Gastrocnemius medialis (tissue), 4 donors: ENCODE measurements at places on chromosomes 12 and 14.
A peak's percentile ranks its signal among the peaks of the same experiment; 100 is the strongest.

- no peak for DNase-seq
Observed at GRCh38 chr12:90940872-90941499, 14.0 kb downstream of the CCER1 start.

- DNase-seq: no peak
Observed at GRCh38 chr12:27396216-27396815, 50.2 kb upstream of the SMCO2 start.

- DNase-seq: no peak
Observed at GRCh38 chr12:32362892-32363291, 36.5 kb upstream of the FGD4 start.

DNA sequence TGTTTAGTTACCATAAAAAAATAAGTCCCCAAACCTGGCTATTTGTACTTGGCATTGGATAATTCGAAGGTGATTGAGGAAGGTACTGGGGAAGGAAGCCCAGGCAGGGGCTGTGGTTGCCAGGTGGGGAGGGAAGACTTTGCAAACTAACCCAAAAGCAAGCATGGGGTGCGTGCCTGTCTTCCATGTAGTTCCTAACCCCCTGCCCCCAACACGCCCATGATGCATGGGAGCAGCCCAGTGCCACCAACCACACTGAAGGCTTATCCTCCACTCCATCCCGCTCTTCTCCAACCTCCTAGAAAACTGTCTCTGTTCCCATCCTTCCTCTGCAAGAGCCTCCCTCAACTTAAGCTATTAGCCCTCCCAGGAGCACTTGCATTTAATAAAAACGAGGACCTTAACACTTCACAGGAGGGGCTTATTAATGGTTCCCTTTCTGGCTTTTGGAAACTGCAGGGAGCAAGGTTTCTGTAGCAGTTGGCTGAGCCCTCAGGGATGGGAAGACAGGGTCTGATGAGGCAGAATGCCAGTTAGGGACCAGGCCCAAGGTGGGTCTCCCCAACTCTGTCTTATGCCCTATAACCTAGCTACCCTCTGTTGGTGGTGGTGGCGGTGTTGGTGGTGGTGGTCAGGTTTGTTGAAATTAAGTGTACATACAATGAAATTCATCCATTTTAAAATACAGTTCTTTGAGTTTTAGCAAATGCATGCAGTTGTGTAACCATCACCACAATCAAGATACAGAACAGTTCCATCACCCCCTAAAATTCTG lies 96.0 kb downstream of the ZFP36L1 start:
- DNase-seq: no peak

DNA sequence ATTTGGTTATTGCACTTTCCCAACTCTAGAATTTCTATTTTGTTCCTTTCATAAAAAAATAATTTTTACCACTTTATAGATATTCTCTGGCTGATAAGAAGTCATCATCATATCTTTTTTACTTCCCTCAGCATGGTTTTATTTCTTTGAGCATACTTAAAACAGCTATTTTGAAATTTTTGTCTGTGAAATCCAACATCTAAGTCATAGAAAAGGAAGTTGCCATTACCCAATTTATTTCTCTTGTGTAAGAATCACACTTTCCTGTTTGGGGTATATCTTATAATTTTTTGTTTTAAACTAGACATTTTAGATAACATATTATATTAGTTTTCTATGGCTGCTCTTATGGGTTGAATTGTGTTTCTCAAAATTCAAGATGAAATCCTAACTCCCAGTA lies 400.2 kb upstream of the OR4E1 start:
- no peak for DNase-seq

DNA sequence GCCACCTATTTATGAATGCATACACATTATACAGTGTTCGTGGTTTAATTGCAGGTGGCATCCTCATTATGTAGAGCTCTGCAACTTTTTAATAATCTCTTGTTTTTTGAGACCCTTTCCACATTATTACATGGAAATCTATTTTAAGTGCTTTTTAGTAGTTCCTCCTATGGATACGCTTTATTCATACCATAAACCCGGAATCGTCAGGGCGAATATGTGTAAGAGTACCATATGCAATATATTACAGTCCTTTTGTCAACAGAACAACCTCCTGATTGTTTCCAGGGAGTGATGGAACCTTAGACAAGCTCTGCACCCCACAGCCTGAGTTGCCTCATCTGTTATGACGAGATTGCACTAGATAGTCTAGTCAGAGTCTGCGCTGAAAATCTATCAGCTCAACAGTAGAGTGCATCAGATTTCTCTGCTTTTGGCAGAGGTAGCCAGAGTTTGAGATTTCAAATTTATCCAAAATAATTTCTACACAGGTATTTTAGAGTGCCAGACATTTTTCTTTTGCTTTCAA lies 33.6 kb downstream of the EID3 start:
- no peak for DNase-seq

- no peak for DNase-seq
Observed at GRCh38 chr14:68976160-68977067, 2.7 kb downstream of the ACTN1 start.

DNA sequence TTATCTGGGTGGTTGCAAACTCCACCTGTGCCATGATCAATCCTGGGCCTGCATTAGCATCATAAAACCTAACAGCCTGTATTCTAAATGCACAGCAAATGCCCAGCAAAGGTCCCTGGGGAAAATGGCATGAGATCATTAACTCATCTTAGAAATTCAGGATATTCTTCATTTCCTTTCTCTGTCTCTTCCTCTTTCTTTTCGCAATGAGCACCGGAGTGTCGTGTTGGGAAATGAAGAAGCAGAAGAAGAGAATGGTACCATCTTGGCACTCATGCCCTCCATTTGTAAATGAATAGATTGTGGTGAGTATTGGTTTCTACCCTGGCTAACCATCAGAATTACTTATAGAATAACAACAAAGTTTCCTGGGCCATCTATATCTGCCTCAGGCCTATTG lies 193.6 kb downstream of the GALC start:
- DNase-seq: no peak

- DNase-seq: no peak
Observed at GRCh38 chr14:94312481-94313246, 10.5 kb downstream of the SERPINA6 start.

DNA sequence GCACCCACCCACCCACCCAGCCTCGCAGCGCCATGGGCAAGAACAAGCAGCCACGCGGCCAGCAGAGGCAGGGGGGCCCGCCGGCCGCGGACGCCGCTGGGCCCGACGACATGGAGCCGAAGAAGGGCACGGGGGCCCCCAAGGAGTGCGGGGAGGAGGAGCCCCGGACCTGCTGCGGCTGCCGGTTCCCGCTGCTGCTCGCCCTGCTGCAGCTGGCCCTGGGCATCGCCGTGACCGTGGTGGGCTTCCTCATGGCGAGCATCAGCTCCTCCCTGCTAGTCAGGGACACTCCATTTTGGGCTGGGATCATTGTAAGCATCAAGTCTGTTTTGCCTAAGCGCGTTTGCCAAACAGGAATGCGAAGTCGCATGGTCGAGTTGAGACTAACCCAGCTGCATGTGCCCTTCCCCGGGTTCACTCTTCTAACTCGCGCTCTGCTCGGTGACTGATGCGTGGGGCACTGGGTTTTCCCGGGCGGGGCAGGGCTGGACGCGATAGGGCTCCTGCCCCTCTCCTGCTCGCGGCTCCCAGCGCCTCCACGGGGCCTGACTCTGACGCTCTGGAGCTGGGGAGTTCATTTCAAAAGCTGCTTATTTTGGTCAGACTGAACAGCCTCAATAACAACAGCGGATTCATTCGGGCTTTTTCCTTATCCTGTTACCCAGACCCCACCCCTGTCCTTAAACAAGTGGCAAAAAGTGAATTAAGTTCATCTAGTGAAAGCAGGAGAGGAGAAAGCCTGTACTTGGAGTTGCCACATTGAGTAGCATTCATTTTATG lies 458 bp downstream of the SSPN start:
- DNase-seq: peak; percentile 69

DNA sequence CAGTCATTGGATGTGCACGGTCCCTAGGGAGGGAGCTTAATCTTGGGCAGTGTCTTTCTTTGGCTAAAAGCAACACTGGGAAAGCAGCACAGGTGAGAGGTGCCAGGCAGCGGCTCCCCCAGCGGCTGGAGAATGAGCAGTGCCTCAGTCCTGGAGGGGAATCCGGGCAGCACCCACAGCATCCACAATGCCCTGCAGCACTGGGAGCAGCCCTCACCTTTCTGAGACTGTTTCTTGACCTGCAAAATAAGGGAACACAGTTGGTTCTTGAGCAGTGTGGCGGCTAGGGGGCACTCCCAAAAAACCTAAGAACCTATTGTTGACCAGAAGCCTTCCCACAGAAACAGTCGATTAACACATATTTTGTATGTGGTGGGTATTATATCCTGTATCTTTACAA lies 75.8 kb downstream of the SINHCAF start:
- DNase-seq: no peak

GRCh38 chr14:102924632-102925588 lies 2.4 kb downstream of the AMN start:
- DNase-seq: no peak

DNA sequence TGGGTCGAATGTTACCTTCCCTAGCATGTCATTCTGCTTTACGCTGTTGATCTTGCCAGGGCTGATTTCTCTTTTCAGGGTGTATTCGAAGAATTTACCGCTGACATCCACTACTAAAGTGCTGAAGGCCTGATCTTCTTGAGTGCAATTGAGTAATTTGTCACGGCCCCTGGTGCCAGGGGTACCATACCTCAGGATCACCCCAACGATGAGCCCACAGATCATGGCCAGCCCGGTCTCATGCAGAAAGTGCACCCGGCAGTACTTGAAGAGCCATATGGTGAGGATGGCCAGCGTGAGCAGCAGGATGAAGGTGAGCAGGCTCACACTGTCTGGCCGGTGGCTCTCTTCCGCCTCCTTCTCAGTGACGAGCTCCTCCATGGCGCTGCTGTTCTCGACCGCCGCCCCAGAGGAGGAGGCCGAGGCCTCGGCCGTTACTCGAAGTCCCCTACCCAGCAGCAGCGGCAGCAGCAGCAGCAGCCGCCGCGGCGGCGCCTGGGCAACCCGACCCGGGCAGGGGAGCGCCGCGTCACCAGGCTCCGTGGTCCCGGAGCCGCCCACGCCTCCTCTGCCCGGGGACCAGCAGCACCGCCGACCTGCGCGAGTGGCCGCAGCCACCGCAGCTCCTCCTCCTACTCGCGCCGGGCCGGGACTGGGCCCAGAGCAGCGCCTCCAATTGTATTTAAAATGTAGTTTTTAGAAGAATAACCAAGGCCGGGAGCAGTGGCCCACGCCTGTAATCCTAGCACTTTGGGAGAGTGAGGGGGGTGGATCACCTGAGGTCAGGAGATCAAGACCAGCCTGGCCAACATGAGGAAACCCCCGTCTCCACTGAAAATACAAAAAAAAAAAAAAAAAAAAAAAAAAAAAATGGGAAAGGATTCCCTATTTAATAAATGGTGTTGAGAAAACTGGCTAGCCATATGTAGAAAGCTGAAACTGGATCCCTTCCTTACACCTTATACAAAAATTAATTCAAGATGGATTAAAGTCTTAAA lies 58.5 kb upstream of the TMPO start:
- no peak for DNase-seq

GRCh38 chr14:33657476-33657875 lies 293.4 kb downstream of the EGLN3 start:
- DNase-seq: no peak

DNA sequence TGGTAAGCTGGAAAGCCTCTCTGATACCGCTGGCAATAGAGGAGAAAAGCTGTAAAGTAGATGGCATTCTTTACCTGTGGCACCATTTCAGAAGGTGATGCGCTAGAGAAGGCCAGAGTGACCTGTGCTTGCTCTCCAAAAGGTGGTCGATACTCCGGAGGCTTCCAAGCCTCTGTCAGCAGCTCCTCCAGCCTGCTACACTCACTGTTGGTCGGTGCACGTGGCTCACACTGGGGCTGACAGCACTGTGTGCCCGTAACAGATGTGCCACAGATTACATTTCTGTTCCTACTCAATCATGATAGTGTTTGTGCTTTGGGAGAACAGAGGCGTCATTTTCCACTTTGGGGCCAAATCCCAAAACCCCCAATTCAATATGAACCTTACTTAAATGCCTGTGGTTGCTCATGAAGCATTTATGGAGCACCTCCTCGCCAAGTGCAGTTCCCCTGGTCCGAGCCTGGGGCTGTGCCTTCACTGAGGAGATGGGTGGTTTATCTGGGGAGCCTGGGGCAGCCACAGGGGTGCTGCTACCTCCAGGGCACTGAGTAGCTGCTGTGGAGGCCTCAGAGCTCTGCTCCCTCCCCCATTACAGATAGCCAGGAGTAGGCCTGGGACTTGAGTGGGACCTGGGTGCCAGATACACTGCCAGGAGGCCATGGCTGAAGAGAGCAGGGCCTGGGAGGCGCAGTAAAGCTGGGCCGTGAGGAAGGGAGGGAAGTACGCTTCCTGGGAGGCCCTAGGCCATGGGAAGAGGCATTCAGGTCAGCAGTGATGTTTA lies 26.8 kb downstream of the CCNK start:
- no peak for DNase-seq

DNA sequence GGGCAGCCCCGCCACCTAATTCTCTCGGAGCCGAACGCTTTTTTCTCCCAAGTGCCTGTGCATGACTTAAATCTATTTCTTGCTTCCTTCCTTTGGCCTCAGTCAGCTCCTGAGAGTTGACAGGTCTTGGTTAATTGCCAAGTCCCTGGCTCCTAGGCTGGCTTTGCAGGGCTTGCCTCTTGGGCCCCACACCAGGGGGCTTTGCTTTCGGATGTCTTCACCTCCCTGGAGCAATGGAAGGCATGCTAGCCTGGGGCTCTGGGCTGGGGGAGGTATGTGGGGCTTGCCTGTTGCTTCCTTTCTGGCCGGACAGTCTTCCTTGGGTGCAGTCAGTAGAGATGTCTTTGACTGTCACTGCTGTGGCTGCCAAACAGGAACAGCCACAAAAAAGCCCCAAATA lies 2.2 kb upstream of the KRT80 start:
- no peak for DNase-seq
